ENCODE measurements at places on chromosomes 7 and 10.

DNA sequence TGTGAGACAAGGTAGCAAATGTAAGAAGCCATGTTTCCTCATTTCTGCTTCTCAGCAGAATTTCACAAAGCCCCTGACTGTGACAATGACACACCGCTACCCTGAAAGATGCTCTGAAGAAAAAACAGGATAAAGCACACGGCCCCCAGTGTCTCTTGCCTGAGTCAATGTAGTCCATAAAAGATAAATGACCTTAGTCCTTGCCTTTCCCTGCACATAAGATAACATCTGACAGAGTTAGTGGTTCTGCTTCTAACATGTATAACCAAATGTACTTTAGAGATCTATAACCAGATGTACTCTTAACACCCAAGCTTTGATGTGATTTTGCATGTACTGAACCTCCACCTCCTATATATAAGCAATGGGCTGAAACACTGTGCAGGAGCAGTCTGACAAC, 3.0 kb upstream of the SND1 start:
- no peak overlapping the region for H3K27ac ChIP-seq
- peaks cover 4% of the 10 kb centered on the region for H3K36me3 ChIP-seq
- DNase-seq = no peak
- H3K4me1 ChIP-seq = peaks cover 26% of the 10 kb centered on the region
- H3K4me3 ChIP-seq = no peak overlapping the region

GRCh38 chr10:128851281-128851680, 615.8 kb upstream of the MGMT start:
- H3K4me3 ChIP-seq = no peak overlapping the region
- no peak overlapping the region for H3K27ac ChIP-seq
- H3K4me1 ChIP-seq = no peaks in the 10 kb centered on the region
- no peaks in the 10 kb centered on the region for H3K36me3 ChIP-seq
- H3K27me3 ChIP-seq = no peaks in the 10 kb centered on the region

- H3K4me1 ChIP-seq = peaks cover 6% of the 10 kb centered on the region
- no peak overlapping the region for H3K27ac ChIP-seq
- H3K36me3 ChIP-seq = no peaks in the 10 kb centered on the region
- DNase-seq = no peak
These were observed 587 bp upstream of the CELF2 start for GRCh38 chr10:11017000-11017569.

GRCh38 chr10:63421591-63421990, 44.2 kb downstream of the JMJD1C start:
- H3K27me3 ChIP-seq = no peaks in the 10 kb centered on the region
- H3K36me3 ChIP-seq = no peaks in the 10 kb centered on the region
- peaks cover 13% of the 10 kb centered on the region for H3K4me1 ChIP-seq
- peak overlapping the region; percentile 49 for H3K4me3 ChIP-seq
- H3K27ac ChIP-seq = peak overlapping the region; percentile 71

- H3K4me3 ChIP-seq = no peak overlapping the region
- peaks cover 13% of the 10 kb centered on the region for H3K36me3 ChIP-seq
- H3K27me3 ChIP-seq = no peaks in the 10 kb centered on the region
- peaks cover 39% of the 10 kb centered on the region for H3K4me1 ChIP-seq
- peak overlapping the region; percentile 91 for H3K27ac ChIP-seq
These were observed 22.3 kb downstream of the SCART1 start for GRCh38 chr10:133475821-133476640.

GRCh38 chr10:26486304-26486703, 48.2 kb downstream of the APBB1IP start:
- no peaks in the 10 kb centered on the region for H3K27me3 ChIP-seq
- H3K27ac ChIP-seq = peak overlapping the region; percentile 98
- H3K4me1 ChIP-seq = peaks cover 47% of the 10 kb centered on the region

DNA sequence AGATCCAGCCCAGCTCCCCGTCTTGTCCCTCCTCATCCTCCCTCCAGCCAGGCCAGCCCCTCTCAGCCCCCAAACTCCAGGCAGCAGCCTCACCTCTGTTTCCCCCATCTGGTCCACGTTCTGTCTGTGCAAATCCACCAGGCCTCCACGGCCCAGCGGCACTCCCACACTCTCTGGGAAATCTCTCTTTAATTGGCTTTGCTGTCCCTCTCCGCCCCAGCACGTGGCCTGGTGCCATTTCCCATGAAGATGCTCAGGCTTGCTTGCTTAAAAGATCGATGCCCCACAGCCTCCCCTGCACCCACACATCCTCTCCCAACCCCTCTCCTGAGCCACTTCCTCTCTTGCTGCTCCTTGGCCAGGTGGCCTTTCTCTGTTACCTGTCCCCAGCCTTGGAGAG, 39.3 kb downstream of the PRF1 start:
- DNase-seq = no peak
- H3K27me3 ChIP-seq = no peaks in the 10 kb centered on the region
- H3K4me1 ChIP-seq = peaks cover 47% of the 10 kb centered on the region
- no peak overlapping the region for H3K4me3 ChIP-seq

DNA sequence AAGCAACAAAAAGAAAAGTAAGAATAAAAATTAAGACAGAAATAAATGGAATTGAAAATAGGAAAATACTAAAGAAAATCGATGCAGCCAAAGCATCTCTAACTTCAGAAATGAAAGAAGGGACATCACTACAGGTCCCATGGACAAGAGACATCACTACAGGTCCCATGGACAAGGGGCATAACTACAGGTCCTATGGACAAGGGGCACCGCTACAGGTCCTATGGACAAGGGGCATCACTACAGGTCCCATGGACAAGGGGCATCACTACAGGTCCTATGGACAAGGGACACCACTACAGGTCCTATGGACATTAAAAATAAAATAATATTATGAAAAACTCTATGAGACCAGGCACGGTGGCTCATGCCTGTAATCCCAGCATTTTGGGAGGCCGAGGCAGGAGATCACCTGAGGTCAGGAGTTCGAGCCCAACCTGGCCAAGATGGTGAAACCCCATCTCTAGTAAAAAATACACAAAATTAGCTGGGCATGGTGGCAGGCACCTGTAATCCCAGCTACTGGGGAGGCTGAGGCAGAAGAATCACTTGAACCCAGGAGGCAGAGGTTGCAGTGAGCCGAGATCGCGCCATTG, 101.0 kb upstream of the DNAAF5 start:
- no peak for DNase-seq
- peaks cover under 1% of the 10 kb centered on the region for H3K4me1 ChIP-seq
- H3K4me3 ChIP-seq = no peak overlapping the region
- H3K27ac ChIP-seq = no peak overlapping the region
- H3K27me3 ChIP-seq = no peaks in the 10 kb centered on the region

GRCh38 chr7:24835643-24836042, 78.4 kb upstream of the GSDME start:
- peaks cover 16% of the 10 kb centered on the region for H3K4me1 ChIP-seq
- no peak for DNase-seq

DNA sequence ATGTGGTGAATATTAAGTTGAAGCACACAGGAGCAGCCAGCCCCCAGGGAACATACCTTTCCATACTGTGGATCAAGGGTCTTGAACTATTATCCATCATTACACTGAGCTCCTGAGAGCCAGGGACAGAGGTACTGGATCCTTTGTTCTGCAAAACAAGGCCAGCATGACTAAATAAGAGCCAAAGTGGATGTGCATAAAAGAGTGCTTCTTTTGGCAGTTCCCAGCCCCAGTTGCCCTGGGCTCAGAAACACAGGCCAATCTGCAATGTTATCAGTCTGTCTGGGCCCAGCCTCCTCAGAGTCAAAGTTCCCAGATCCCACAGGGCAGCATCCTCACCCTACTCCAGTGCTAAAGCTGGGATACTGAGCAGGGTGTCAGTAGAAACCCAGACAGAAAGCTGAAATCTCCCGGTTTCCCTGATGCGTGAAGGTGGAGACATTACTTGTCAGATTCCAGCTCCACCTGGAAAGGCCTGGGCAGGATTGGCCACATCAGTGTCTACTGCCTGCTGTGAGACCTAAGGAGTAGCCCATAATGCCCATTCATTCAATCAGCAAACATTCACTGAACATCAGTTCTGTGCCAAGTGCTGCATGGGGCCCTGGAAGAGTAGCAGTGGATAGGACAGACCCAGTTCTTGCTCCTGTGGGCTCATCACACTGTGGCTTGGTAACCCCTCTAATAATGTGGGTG, 342.7 kb downstream of the CXCL12 start:
- H3K36me3 ChIP-seq = no peaks in the 10 kb centered on the region
- H3K27me3 ChIP-seq = peaks cover 51% of the 10 kb centered on the region
- DNase-seq = no peak
